ENCODE measurements at places on chromosomes 5 and 9.

DNA sequence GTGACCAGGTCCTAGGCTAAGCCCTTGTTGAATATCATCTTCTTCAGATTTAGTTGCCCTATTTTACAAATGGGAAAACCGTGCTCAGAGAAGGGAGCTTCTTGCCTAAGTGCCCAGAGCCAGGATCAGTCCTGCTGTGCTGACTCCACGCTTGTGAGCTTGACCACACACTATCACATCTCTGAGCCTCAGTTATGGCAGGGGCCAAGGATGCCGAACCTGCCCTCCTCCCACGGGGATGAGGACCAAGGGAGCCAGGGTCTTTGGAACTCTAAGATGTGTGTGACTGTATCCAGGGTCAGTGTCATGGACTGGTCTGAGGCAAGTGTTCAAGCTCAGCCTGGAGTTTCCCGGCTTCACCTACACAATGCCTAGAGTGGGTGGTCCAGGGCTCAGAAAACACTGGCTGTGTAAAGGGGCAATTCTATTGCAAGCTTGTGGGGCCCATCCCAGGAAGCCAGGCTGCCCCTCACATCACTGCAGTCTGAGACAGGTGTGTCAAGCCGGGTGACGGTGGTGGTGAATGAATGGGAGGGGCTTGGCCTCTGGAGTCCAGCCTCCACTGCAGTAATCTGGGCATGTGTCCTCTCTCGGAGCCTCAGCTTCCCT is 235.7 kb downstream of the PBX3 start:
- DNase-seq, result no peak

DNA sequence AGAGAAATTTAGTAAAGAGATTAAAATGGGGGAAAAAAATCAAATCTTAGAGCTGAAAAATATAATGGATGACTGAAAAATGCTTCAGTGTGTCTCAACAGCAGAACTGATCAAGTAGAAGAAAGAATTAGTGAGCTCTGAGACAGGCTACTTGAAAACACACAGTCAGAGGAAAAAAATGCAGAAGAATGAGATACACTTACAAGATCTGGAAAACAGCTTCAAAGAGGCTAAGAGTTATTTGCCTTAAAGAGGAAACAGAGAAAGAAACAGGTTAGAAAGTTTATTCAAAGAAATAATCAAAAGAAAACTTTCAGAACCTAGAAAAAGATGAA is 70.5 kb upstream of the OR2K2 start:
- DNase-seq, result no peak

- DNase-seq, result peak; percentile 81
These were observed at the start of gene GLDC for GRCh38 chr9:6645355-6646292. Gene GLDC, minus strand, starts transcription at chr9:6645729. Its CDS starts 230 bp downstream, at chr9:6645499.

DNA sequence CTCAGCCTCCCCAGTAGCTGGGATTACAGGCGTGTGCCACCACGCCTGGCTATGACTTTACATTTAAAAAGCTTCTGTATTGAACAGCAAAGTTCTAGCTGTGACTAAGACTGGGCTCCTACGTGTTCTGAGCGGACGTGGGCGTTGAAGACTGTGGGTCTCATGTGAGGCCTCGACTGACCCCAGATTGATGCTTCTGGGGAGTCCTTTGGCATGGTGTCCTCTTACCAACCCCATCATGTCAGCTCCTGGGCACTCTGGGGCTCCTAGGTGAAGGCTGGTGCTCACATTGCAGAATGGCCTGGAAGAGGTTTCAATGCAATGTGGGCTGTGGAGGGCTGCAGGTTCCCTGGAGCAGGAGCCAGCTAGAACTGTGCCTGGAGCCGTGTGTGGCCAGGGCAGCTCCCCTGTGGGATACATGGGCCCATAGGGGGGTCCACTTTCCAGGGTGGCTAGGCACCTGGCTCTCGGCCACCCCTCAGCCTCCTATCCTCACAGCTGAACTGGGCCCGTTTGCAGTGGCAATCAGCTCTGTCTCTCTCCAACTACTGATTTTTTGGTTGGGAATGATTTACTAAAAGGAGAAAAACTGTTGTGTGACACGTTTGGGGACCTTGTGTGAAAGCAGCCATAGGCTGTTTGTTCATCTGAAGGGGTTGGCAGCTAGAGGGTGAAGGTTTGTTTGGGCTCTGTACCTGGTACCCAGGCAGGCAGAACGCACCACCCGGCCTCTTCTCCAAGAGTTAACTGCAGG is 29.7 kb downstream of the SLC25A25 start:
- DNase-seq, result no peak

DNA sequence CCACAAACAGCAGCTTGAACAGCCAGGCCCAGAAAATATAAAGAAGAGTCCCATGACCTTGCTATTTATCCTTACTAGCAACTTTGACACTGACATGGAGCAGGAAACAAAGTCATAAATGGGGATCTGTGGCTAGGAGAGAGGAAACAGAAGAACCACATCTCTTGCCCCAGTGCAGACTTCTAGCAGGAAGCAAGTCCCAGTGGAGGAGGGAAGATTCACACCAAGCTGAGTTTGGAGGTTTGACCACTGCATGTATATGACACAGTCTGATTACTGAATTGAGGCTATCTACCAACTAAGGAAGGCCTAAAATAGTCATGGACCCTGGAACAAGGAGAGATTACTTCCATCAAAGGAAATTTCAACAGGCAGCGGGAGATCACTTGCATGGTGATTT is 51.4 kb downstream of the CDH6 start:
- DNase-seq, result no peak

Data from DMS 273 treated with DMSO at 0.1 percent for 48 hours (cell line).